ENCODE measurements at places on chromosomes 5 and 9.

DNA sequence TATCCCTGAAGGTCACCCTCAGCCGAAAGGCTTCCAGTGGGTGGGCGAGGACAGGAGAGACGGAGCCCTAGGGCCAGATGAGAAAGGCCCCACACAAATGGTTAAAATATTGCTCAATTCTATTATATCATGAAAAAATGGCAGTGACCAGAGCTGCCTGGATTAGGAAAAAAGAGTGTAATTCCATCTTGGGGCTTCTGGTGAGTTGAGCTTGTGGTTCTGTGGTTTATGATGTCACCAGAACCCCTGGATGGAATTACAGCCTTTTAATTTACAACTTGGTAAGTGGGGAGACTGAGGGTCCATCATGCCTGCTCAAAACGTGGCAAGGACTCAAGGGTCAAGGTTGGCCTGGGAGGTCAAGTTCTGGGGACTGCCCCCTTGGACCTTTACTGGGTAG, 55.5 kb upstream of the STC2 start:
- no peak for DNase-seq

DNA sequence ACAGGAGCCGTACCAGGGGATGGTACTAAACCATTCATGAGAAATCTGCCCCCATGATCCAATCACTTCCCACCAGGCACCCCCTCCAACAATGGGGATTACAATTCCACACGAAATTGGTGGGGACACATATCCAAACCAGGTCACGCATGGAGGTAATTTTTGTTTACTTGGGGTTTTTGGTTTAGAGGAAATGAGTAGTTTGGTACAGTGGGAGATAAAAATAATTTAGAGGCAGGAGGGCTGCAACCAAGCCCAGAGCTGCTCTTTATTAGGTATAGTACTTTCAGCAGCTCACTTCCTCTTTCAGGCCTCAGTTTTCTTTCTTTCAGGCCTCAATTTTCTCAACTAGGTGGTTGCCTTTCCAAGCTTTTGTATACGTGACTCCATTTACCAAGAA, 23.2 kb downstream of the PRUNE2 start:
- DNase-seq: no peak

GRCh38 chr5:138425079-138425478, 13.8 kb upstream of the REEP2 start:
- DNase-seq: no peak

GRCh38 chr5:145761254-145761653, 73.9 kb downstream of the PRELID2 start:
- DNase-seq: no peak

DNA sequence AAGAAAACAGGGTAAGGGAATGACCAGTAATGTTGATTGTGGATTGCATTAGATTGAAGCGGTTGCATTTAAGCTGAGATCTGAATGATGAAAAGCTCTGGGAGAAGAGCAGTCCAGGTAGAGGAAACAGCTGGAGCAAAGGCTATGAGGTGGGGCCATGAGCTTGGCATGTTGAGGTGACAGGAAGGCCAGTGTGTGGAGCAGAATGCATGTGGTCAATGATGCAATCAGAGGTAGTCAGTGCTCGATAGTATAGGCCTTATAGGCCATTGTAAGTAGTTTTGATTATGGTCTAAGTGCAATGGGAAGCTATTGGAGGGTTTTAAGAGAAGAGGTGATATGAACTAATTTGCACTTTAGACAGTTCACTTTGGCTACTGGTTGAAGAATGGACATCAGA, 270.4 kb downstream of the ARHGAP26 start:
- no peak for DNase-seq

GRCh38 chr5:32432633-32433032, 11.9 kb downstream of the ZFR start:
- DNase-seq: no peak

- DNase-seq: no peak
Measured at GRCh38 chr5:73143716-73144115, 23.3 kb downstream of the TMEM171 start.

- no peak for DNase-seq
Measured at GRCh38 chr5:74126294-74126693, 500.3 kb downstream of the ARHGEF28 start.

GRCh38 chr5:67215519-67216471, 19.2 kb upstream of the CD180 start:
- DNase-seq: peak; percentile 61

- DNase-seq: no peak
Measured at GRCh38 chr5:22500556-22500955, 352.6 kb downstream of the CDH12 start.

DNA sequence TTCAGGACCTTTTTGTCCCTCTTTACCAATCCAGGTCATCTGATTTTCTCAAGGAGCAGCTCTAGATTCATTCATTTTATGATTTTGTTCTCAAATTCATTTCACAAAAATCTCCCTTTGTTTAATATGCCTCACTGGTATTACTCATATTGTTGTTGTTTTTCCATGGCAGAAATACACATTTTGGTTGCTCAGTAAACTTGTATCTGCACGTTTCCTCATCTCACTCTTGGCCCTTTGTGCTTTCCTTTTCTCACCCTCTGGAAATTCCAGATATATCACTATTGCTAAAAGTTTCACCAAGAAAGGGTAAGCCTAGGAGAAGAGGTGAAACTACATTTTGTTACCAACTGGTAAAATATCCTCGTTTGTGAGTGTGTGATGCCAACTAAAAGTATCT, 14.8 kb downstream of the ASPN start:
- no peak for DNase-seq

- DNase-seq: no peak
Measured at GRCh38 chr9:109466623-109467590, 31.2 kb downstream of the PTPN3 start.

DNA sequence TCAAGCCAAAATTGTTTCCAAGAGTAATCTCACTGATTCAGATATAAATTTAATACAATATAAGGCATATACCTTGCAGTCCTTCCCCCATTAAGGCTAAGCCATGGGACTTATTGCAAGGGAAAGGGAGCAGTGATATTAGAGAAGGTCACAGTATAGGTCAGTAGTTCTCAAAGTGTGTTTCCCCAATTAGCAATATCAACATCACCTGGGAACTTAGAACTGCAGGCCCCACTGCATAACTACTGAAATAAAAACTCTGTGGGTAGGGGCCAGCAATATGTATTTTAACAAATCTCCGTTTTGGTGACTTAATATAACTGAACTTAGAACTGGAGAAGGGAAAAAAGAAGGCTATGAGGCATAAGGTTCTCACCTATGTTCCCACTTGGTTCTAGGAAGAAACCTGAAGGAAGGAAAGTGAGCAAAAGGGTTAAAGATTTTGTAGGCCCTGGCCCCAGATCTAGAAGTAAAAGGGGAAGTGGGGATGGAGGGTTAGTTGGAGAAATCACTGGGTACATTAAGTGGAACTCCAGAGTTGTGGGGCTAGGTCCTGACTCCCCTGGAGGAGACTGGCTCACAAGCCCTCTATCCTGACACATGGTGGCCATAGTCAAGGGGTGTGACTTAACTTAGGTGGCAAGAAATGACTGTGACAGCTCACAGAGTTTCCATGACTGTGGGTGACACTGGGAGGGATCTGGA, 40.7 kb downstream of the WDR36 start:
- DNase-seq: no peak

DNA sequence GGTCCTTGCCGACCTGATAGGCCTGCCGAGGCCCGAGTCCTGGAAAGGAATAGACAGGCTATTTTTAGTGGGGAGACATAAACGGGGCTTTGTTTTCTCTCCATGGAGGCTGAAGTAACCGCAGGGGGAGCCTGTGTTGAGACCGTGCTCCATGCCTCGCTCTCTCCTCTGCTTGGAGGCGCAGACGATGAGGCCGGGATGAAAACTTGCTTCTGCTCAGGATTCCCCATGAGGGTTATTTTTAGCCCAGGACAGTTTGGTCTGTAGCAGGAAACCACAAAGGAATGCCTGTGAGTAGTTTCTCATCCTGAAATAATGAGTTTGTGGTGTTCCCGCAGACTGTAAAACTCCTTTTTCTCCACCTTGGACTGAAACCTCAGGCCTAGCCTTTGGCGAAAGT, 81.9 kb upstream of the RARS1 start:
- peak; percentile 68 for DNase-seq

DNA sequence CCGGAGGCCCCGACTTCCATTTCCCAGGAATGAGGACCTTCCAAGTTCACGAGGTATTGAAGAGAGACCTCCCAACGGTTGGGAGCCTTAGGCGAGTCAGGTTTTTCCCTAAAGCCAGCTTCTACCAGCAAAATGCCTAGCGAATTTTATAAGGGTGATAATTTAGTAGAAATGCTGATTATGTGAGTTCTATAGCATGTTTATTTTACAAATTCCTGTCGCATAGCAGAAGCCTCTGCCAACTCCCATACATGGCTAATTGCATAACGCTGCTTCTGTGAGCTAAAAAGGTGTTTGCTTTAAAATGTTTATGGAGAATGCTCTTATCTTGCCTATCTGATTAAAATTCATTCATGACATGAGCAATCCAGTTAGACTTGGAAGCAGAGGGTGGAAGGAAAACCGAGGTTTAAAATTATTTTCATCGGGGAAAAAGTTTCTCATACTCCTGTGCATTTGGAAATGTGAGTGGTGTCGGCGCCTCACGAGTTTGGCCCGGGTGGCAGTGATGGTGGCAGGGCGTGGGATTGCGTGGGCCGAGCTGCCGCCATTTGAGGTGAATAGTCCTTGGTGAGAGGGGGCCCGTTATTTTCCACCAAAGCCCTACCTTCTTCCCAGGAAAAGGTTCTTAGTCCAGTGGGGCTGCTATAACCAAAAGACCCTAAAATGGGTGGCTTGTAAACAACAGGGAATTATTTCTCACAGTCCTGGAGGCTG, 104.4 kb upstream of the FCN2 start:
- no peak for DNase-seq

DNA sequence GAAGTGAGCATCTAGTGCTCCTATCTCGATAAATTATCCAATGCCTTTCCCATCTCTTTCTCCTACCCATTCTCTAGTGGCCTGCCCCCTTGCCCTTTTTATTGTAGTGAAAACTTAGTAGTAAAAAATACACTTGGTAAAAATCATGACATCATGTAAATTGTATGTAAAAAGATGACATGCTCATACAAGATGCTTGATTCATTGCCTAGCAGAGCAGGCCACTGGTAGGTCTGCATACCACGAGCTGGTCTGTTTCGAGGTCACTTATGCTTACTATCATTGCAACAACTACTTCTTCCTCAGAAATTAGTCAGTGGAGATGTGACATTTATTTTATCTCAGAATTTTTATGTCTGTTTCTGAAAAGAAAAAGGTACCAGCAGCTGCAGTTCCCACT, 177.3 kb downstream of the C9orf152 start:
- no peak for DNase-seq

GRCh38 chr5:130651440-130651839, 513.6 kb downstream of the HINT1 start:
- no peak for DNase-seq

DNA sequence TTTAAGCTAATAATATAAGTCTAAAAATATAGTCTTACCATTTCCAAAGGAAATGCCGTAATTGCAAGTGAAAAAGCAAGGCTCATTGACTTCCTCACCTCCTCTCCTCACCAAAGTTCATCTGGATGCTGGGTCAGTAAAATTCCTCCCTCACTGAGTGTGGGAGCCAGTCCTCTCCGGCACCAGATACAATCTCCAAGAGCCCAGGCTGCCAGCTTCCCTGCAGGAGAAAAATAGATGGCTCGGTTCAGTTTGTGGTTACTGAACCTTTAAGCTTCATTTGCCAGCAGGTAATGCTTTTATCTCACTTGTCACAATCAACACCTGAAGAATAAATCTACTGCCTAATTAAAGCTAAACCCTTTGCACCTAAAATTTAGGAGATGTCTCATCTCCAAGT, 115.3 kb upstream of the VLDLR start:
- no peak for DNase-seq

DNA sequence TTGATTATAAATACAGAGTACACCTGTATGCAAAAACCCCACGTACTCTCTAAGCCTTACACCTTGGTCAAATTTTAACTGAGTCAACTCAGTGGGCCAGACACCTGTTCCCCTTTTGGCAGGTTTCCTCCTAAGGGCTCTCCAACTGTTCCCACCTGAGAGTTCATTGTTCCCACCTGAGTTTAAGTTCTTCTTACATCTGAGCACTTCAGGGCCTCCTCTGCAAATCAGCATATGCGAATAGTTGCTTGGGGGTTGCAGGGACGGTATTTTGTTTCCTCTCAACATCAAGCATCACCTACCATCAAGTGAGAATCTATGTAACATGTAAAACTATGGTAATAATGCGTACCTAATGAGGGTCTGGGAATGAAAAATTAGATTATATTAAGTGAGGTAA, 300.0 kb downstream of the PIK3R1 start:
- no peak for DNase-seq

DNA sequence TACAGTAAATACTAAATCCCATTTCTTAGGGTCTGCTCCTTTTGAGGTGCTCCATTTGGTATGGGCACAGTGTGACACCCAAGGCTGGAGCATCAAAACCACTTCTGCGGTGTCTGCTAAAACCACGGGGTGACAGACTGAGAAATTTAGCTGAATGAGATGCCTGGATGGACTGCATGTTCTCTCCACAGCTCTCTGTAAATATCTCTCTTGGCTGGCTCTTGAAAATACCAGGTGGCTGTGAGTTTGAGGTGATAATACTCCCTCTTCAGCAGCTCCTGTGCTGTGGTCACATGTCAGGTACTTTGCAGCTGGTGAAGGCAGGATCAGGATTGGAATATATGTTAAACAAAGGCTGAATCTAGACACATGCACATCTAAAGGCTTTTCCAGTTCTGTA, 93.7 kb upstream of the SIMC1 start:
- DNase-seq: no peak

GRCh38 chr9:111839987-111840386, 45.2 kb upstream of the SHOC1 start:
- DNase-seq: no peak

- no peak for DNase-seq
Measured at GRCh38 chr9:20606652-20607051, 15.6 kb downstream of the MLLT3 start.

- DNase-seq: no peak
Measured at GRCh38 chr9:107992271-107992670, 502.7 kb upstream of the KLF4 start.

- no peak for DNase-seq
Measured at GRCh38 chr9:97855486-97855875, 2.5 kb downstream of the FOXE1 start.

GRCh38 chr9:109996936-109997580, 210.9 kb downstream of the C9orf152 start:
- no peak for DNase-seq

DNA sequence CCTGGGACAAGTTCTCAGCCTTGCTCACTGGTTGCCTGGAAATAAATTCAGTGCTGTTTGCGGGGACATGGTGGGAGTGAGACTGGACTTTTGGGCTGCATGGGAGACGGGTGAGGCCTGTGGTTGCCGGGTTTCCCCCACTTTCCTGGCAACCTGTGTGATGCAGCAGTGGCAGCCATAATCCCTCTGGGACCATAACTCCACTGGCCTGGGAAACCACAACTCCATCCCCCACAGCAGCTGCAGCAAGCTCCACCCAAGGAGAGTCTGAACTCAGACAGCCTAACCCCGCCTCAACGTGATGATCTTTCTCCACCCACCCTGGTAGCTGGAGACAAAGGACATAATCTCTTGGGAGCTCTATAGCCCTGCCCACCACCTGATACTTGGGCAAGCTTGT, 349.9 kb downstream of the PIK3R1 start:
- DNase-seq: no peak
